AG20443 (cell line): ENCODE measurements at places on chromosomes 7 and 10.

DNA sequence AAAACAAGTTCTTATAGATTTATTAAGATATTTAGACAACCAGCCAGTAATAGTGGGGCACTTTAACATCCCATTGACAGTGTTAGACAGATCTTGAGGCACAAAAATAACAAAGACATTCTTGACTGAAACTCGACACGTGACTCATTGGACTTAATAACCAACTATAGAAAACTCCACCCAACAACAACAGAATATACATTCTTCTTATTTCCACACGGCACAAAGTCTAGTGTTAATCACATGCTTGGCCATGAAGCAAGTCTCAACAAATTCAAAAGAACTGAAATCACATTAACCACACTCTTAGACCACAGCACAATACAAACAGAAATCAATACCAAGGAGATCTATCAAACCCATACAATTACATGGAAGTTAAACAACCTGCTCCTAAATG lies 138.1 kb downstream of the ARL5B start:
- no peak for DNase-seq

- DNase-seq: no peak
Observed at GRCh38 chr10:21445163-21445562, 80.3 kb downstream of the SKIDA1 start.

DNA sequence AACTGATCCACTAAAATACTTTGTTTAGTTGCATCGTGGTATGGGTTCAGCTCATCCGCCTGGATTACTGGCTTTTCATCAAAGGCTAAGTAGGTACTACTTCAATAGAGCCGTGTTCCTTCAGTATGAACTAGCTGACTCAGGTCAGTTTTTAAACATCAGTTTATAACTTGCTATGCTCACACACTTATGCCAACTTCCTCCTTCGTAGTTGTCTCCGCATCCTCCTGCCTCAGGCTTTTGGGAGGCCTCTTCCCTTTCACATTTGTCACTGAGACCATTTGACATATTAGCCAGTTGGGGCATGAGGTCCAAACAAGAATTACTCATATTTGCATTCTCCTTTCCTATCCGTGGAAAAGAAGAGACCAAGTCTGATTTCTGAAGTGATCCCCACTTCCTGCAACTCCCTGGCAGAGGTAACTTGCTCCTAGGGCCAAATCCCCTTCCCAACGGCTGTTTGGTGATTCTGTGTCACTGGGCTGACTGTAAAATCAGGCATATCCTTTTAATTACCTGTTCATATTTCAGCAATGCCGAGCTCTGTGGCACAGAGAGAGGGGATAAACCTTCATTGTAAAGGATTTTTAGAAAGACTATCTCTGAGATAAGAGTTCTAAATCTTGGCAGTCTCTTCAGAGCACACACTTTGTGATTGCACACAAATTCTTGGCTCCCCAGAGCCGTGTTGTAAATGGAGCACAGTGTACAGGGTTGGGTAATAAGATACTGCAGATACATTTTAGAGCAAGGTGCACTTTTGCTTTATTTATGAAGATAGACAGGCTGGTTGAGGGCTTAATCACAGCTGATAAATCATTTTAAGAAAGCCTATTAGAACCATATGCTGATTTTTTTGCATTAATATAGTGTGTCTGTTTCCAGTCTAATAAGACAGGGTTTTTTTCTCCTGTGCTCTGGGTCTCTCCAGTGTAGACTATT lies 108.0 kb downstream of the CREB5 start:
- DNase-seq: no peak

DNA sequence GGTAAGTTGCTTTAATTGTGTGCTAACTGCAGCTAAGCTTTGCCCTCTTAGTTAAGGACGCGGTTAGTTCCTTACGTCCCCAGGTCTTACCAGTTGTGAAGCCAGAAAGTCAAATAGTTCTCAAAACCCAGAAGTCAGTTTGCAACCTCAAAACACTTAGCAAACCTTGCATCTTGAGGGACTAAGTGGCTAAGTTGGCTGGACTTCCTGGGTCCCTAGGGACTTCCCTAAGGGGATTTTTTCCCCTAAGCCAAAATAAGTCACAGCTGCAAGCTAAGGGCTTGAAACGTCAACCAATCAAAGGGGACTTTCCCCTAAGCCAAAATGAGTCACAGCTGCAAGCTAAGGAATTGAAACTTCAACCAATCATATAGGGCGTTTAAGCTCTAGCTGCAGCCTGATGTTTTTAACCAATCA lies 36.2 kb upstream of the HECW1 start:
- no peak for DNase-seq

DNA sequence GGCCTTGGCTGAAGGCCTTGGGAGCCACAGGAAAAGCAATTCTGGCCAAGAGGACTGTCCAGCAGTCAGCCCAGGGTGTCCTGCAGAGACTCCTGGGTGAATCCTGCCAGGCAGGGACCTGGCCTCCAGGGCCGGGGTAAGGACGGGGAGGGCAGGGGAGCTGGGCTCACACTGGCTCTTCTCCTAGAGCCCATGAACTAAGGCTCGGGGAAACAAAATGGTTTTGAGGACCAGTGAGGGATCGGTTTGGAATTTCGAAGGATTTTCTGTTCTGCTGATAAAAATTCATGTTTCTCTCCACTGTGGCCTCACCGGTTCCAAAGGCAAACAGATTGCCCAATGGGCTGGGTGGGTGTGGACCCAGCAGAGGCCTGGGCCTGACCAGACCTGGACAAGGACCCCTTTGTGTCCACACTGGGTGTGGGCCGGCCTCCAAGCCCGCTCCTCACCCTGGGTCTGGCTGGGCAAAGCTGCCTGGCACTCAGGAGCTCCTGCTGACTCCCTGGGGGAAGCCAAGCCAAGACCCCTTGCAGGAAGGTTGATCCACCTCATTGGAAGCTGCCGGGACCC lies 27.3 kb downstream of the FAM20C start:
- no peak for DNase-seq

DNA sequence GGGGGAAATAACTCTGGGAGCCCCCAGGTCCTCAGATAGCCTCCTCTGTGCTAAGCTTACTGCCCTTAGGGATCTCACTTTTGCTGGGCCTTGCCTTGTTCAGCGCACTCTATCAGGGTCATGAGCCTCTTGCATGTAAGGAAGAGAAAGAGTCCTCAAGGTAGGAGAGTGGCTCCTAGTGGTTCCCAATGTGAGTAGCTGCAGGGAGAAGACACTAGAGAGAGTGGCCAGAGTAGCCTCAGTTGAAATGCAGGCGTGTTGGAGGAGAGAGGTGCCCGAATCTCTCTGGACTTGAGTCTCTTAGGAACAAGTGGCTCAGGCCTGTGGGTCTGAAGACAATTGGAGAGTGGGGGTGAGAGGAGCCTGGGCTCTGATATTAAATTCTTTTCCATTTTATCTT lies 94.3 kb upstream of the SORCS3 start:
- no peak for DNase-seq

DNA sequence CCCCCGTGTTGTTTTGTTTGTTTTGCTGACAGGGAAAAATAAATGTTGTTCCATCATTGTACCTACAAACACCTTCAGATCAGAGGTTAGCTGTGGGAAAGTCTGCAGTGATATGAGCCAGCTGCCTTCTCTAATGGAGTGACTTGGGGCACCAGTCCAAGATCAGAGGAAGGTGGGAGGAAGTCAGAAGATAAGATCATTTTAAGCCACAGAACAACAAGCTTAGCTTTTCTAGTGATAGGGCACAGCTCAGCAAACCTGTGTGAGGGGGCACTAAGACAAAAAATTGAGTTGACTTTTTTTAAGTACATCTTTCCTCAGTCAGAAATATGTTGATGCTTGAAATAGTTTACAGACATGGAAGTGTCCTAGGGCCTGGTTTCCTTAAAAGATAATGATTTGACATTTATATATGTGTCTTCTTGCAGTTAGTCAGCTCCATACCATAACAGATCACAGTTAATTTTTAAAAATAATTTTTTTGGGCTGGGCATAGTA lies 240.3 kb upstream of the KAT6B start:
- DNase-seq: no peak

DNA sequence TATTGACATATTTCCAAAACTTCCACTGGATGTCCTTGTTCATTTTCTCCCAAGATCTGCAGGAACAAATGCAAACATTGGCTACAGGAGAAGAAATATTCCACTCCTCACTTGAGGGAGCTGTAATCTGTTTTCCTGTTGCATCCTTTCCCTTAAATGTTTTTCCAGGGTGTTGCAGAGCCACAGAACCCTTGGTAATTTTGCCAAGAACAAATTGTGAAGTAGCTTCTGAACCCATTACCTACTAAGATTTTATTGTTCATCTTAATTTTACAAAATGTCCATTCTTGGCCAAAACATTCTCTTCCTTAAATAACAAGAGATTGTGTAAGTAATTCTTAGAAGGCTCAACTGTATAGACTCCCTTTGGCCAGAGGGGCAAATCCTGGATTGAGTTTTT lies 177.0 kb downstream of the GNAT3 start:
- DNase-seq: no peak

- DNase-seq: no peak
Observed at GRCh38 chr10:60952067-60952845, 8.3 kb upstream of the RHOBTB1 start.

DNA sequence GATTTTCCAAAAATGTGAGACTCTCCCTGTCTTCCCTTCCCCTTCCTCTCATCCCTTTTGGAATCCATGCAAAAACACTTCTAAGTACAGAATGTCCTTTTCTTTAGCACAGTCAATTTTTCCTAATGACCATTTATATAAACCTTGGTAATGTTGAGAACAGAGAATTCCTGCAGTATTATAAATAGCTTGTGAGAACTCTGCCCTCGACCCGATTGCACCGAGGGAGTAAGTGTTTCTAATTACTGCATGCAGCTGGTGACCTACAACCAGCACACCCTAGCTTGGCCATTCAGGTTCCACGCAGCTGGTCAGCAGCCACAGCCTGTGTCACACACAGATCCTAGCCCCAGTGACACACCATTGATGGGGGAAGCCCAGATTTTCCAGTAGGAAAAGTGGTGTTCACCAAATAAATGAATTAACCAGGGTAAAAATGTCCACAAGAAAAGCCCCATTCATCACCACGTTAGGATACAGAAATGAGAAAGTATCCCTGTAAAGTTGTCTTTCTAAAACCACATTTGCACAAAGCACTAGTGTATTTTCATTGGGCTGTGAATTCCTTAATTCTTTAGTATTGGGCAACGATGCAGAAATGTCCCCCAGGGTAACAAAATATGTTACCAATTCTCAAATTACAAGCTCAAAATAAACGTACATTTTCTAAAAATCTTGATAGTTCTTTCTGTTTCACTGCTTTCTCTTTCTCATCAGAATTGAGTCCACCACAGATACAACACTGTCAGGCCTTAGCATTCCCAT lies 499.0 kb upstream of the KLF6 start:
- DNase-seq: peak; percentile 76

- no peak for DNase-seq
Observed at GRCh38 chr7:91351374-91351773, 87.1 kb downstream of the FZD1 start.

DNA sequence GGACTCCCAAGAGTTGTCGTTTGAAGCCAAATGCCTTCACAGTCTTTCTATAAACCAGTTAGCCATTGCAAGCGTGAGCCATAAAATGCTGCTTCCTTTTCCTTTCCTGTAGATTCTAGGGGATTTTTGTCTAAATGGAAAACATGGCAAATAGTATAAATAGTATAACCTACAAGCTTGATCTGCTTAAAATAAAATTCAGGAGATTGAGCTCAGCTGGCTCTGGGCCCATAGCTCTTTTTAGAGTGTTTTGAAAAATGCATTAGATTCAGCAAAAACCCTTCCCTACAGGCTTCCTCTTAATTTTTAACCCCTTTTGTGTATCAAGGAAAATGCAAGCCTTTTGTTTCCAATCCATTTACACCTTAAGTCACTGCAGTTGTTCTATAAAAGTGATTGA lies 190.1 kb upstream of the GDF10 start:
- no peak for DNase-seq

- DNase-seq: no peak
Observed at GRCh38 chr7:42269161-42269560, 32.2 kb upstream of the GLI3 start.

- DNase-seq: no peak
Observed at GRCh38 chr7:4111166-4111565, 570.9 kb upstream of the FOXK1 start.

GRCh38 chr7:10913457-10913856 lies 60.2 kb upstream of the PHF14 start:
- no peak for DNase-seq

- no peak for DNase-seq
Observed at GRCh38 chr7:124497176-124497575, 268.4 kb downstream of the GPR37 start.
